ENCODE measurements at places on chromosomes 1 and 21.

DNA sequence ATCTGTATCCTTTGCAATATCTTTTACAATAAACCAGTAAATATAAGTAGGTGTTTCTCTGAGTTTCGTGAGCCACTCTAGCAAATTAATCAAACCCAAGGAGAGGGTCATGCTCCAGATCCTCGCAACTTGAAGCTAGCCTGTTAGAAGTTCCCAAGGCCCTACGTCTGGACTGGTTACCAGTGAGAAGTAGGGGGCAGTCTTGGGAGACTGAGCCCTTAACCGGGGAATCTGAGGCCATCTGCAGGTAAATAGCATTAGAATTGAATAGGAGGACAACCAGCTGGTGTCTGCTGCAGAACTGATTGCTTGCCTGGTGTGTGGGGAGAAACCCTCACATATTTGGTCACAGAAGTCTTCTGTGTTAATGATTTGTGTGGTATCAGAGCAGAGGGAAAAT is 190.5 kb downstream of the RYR2 start:
- DNase-seq: no peak

GRCh38 chr1:56774067-56774609 is 45.1 kb downstream of the FYB2 start:
- no peak for DNase-seq

DNA sequence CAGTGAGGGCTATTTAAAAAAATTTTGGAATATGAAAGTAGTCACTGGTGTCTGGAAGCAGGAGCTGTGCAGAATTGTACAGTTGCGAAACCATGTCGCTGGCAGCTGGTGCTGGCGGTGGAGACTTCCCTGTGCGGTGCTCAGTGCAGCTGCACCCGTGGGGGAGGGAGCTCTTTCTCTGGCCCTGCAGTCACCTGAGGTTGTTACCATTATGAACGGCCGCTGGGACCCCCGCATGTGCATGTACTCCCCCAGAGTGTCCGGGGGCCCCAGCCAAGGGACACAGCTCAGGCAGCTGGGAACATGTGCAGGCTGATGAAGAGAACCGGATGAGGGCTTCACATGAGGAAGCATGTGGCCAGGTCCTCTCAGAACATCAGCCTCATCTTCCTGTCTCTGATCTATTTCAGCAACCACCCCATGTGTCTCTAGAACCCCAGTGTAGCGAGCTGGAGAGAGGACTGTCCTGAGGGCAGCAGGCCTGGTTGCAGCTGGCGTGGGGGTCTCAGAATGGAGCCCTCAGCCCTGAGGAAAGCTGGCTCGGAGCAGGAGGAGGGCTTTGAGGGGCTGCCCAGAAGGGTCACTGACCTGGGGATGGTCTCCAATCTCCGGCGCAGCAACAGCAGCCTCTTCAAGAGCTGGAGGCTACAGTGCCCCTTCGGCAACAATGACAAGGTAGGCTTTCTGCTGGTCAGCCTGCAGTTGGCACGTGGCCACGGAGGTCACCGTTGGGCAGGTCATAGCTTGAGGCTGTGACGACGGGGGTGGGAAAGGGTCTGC is at the start of gene TRPM2:
Gene TRPM2 (plus strand): TSS at position 431 of the 780 bp plus-strand sequence. CDS start 80 bp downstream, at position 511.
- DNase-seq: no peak

DNA sequence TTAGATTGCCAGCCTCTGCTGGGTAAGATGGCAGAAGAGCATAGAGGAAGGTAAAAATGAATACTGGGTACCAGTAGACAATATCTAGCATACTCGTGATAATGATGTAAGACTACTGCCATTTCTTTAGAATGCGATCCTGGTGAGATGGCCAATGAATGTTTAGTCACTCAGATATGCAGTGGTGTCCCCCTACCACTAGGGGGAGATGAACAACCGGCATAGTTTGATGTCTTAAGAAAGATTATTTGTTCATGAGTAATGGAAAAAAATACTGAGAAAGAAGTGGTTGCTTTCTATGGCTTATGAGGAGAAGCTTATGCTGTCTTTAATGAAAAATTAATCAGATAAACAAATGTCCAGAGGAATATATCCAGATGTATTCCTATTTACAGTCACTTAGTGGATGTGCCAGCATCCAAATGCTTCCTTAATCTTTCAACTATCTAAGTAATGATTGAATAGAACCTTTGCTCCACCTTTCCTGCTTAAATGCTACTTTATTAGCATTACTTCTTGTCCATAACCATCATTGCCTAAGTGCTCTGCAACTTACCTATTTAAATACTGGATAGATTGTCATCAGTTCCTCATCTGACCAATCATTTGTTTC is 256.6 kb downstream of the ST6GALNAC3 start:
- DNase-seq: no peak

DNA sequence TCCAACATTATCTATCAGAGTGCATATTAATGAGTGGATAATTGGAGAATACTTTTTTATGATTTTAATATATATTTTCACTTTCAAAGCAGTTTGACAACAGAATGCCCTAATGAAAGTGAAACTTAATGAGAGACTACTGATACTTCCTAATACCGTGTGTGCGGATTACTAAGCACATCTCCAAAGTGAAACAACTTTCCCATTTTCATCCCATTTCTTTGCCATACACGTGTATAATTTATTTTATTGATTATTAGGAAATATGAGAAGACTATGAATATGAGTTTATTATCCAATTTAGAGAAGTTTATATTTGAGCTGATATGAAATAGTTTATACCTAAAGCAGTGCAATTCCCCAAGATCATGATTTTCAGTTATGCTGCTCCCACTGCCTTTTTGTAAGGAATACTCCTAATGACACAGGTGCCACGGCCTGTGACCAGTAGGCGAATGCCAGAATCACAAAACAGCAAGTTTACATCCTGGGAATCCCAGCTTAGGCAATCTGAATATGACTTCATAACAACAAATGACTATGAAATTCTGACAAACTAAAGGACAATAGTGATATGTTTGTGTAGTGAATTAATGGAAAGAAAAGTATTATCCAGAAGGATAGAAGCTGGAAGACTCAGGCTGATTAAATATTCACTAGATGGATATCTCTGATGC is 202.9 kb downstream of the NCAM2 start:
- no peak for DNase-seq

DNA sequence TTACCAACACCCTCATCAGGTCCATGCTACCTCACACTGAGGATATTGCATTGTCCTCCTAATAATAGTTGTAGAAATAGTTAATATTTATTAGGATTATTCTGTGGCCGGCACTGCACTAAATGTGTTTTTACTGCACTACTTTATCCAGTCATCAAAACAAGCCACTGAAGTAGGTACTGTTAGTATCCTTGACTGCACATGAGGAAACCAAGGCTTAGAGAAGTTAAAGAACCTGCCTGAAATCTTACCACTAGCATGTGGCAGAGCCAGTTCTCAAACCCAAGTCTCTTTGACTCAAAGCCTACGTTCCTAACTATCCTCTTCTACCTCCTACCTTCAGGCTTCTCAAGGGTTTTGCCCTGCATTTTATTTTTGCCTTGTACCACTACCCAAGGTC is 30.9 kb downstream of the FMO1 start:
- no peak for DNase-seq

GRCh38 chr1:190679454-190679853 is 201.8 kb upstream of the BRINP3 start:
- DNase-seq: no peak

DNA sequence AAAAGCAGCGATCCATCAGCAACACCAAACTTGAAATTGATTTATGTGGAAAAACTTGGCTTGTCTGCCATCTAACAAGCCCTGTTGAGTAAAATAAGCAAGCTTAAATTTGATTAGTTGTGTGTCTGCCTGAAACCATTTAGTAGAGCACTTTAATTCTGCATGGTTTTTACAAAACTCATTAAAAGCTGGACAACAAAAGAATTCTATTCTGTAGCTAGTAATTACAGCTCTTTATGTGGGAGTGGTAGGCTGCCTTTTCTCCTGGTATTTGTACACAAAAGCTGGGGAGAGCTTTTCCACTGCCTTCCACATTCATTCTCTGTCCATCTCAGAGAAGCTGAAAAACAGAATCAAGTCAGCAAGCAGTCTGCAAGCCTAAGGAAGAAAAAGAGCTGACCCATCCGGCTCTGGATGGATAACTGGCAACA is 1.7 kb downstream of the ETS2 start:
- no peak for DNase-seq

GRCh38 chr1:83802023-83802422 is 196.9 kb downstream of the TTLL7 start:
- DNase-seq: no peak

DNA sequence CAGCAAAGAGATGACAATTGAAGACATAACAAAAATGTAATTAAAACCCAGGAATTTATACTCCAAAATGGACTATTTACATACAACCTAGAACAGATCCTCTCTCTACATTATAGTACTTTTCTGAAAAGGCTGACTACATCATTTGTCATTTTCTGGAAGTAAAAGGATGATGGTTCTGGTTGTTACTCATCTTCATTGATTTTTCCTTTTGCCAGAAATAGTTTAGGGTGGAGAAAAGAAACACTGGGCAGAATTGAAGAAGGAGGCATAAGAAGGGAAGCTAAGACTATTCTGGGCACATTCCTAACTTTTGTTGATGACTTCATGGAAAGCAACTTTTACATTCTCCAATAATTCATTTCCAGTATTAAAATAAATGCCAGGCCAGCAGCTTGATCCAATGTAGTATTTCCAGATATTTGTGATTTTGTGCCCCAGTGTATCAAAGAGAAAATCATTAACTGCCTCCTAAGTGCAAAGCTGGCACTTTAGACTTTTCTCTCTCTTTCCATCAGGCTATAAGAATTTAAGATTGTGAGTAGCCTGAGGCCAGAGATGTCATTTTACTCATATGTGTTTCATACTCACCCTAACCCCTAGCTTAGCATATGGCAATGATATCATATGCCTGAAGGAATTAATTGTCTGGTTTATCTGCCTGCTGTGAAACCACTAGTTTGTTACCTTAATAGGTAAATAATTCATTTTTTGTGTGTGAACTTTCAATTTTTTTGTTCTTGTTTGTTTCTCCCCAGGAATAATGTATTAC is 369.5 kb upstream of the LYPLAL1 start:
- no peak for DNase-seq

GRCh38 chr21:46255166-46255565 is 26.6 kb upstream of the LSS start:
- DNase-seq: no peak

DNA sequence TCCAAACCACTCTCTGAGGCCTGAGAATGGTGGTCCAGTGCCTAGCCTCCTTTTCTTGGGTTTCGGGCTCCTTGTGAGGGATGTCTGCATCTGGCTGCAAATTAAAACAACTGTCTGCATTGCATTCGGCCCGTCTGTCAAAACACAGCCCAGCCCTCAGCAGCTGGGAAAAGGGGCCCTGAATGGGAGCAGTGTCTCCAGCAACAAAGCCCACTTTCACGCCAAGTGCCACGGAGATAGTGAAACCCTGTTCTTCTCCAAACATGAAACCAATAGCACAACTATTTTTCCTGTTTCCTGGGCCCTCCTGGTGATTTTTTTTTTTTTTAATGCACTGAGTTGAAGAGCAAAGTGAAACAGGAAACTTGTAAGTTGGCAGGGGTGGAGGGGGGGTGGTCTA is 138.4 kb downstream of the PLXNA2 start:
- DNase-seq: no peak

- DNase-seq: no peak
Measured at GRCh38 chr1:211843018-211843417, 12.5 kb upstream of the LPGAT1 start.

DNA sequence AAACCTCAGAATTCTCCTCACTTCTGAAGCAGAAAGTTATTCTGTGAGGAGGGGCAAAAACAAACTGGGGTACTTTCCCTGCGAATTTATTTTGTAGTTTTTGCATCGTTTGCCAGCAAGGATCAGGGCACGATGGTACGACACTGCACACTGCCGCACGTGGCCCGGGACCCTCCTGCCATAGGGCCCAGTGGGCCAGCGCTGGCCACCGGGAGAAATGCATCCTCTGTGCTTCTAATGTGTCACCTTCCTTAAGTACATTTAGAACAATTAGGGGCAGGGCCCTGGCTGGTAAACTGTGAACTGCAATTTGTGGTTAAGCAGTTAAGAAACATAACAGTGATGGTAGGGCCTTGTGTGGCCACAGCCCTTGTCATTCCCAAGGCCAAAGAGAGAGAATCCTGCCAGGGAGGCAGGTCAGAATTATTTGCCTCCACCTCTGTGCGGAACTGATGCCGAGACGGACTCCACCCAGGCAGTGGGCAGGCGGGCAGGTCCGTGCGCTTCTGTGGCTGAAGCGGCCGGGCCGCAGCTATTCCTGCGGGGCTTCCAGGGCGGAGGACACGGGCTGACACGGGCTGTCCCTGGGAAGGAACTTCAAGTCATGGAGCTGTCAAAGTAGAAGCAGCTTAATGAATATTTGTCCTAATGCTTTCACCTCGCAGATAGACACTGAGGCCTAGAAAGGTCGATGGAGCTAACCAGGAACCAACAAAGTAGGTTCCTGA is 12.5 kb downstream of the GPR137B start:
- no peak for DNase-seq

DNA sequence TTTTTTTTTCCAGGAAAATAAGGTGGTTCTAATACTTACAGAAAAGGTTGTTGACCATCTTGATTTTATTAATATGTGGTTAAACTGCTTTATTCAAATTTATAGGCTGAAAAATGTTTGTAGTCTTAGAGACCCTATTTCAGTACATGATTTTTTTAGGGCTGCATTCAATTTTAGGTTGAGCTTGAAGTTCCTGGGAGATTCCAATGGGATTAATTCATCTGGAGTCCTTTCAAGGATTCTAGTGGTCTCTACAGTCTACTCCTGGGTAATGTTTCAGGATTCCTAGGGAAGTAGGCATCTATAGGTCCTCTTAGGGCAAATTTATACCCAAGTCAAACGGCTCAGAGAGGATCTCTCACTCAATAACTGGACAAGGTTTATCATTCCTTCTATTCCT is 126.7 kb downstream of the HMCN1 start:
- no peak for DNase-seq

DNA sequence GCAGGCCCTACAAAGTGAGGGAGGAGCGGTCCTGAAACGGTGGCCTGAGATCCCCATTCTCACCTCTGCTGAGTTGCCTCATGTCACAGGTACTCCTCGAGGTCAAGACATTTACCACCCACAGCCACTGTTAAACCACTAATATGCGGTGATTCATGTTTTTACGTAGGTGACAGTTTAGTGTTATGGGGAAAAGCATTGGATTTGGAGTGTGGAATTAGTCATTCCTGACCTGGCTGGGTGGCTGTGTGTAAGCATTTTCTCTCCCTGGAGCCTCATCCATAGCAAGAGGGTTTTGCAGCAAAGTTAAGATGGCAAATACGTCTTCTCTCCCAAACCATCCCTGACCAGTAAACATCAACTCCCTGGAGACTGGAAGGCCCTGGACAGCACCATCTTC is 57.8 kb upstream of the KCNJ6 start:
- DNase-seq: no peak

DNA sequence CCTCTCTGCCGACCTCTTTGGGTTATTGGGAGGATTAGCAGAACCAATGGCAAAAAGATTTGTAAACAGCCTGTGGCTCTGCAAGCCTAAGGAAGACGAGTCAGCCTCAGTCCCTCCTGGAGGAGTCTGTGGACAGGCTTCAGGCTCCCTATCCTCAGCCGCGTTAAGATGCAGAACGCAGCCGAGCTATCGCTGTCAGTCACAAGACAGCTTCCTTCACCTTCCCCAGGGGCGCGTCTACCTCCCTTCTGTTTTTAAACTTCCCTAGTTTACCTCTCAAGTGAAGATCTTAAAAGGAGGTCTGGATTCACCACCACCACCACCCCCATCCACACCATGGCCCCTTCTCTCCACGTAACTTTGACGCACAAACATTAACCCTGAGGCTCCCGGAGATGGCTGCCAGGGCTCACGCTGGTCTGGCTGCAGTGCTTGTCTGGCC is 738 bp downstream of the CAMK1G start:
- DNase-seq: no peak

Data from left renal cortex interstitium (tissue), 4 donors.